ENCODE measurements at places on chromosomes 2 and 18.

GRCh38 chr2:189679226-189679625, 4.8 kb downstream of the ANKAR start:
- no peak for DNase-seq

- DNase-seq = peak; percentile 12
Observed at GRCh38 chr18:8367217-8367988, 241.8 kb upstream of the RAB12 start.

GRCh38 chr2:179172894-179173293, 91.7 kb downstream of the SESTD1 start:
- DNase-seq = no peak

GRCh38 chr2:144671695-144672455, 152.0 kb upstream of the ZEB2 start:
- DNase-seq = no peak

GRCh38 chr2:1371082-1371481, 42.2 kb upstream of the TPO start:
- no peak for DNase-seq

DNA sequence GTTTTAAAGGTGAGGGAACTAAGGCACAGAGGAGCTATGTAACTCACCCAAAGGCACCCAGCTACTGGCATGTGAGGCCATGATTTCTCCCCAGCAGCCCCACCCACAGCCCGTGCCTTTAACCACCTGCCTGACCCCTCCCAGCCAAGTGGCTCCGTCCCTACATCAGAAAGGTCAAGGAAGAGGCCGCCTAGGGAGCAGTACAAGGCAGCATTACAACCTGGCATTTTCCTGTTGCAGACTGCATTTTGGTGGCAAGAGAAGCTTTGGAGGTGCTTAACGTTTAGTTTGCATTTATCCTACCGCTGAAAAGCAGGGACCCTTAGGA, 17.5 kb downstream of the STEAP3 start:
- DNase-seq = no peak

DNA sequence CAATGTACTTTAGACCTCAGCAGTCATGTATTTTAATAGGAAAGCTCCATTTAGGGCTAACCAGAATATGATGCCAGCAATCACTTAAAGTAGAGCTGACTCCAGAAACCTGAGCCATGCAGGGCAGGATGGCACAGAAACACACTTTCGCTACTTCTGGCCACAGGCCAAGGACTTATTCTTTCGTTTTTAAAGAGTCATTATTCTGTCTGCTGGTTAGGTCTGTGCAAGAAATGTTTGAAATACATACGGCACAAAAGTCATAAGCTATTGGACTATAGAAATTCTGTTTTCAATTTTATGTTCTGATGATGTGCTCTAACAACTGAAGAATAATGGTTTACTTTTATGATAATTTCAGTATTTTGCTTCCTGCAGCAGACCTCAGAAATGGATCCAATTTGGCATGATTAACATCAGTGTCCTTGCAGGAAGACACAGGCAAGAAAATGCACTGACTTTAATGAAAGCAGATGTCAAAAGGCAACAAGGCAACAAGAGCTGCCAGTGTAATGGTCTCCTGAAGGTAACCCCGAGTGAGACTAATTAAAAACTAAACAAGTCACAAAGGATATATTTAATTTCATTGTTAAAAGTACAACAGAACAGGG, 114.4 kb upstream of the CHRNA1 start:
- DNase-seq = no peak

- no peak for DNase-seq
Observed at GRCh38 chr2:46184794-46185583, 112.2 kb upstream of the EPAS1 start.

GRCh38 chr18:11251229-11251890, 102.0 kb upstream of the PIEZO2 start:
- no peak for DNase-seq

DNA sequence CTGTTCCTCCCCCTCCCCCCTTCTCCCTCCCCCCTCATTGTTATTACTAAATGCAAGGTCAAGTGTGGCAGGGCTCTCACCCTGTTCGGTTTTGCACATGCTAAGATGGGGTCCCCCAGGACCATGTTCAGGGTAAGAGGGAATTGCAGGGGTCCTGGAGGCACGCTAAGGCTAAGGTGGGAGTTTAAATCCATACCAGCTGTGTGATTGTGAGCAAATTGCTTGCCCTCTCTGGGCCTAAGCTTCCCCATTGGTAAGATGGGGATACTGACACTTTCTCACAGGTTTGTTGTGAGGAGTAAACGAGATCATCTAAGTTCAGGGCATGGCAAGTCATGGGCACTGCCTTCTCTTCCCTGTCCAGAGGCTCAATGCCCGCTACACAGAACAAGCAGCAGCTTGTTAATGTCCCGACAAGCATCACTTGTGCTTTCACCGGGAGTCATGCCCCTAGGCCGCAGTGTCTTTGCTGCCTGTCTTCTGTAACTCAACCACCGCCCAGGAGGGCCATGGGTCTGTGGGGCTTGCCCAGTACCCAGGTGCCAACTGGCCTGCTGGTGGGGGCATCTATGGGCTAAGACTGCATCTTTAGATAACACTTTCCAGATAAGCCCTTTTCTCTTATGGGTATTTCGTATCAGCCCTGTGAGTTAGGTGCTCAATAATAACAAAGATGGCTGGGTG, 279.1 kb downstream of the MYCN start:
- DNase-seq = no peak
